ENCODE measurements at places on chromosomes 12 and 14.
A peak's percentile ranks its signal among the peaks of the same experiment; 100 is the strongest.

DNA sequence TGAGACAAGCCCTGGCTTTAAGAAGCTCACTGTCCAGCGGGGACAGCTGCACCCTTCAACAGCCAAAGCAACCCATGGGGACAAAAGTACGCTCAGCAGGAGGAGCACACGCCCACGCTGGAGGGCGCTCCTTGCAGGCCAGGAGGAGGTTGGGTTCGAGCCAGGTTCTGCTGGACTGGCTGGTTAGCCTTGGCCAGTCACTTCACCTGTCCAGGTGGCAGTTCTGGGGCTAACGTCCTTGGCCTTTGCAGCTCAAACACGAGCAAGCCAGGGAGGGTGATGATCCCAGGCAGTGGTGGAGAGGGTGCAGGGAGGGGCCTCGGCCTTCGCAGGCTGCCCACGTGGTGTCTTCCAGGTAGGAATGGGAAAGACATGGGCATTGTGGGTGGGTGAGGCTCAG is 13.1 kb downstream of the CHGA start:
- DNase-seq: no peak

DNA sequence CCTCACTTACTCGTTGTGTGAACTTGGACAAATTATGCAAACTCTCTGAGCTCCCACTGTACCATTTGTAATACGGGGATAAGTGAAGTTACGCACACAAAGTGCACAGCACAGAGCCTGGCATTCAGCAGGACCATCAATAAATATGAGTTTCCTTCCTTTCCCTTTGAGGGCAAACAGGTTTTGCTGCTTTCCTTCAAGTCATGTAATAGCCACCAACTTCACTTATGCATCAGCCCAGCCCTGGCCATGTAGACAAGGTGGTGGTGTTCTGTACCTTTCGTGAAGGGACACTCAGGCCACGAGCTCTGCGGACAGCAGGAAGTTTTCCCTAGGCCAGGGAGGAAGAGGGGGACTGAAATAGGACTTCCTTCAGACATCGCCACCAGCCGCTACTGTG is 272.7 kb downstream of the CACNA1C start:
- DNase-seq: no peak

DNA sequence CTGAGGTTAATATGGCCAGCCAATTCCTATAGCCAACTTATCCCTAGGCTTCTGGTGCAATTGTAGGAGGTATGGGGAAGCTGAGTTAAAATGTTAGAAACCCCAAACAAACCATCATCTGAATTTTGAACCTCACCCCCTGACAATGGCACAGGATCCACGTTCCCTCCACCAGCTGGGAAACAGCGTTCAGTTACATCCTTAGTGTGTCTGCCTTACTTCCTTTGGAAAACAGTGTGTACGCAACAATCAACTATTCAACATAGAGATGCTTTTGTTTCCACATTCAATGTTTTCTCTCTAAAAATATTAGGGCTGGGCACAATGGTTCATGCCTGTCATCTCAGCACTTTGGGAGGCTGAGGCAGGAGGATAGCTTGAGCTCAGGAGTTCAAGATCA is 203.4 kb downstream of the TTC7B start:
- DNase-seq: no peak

GRCh38 chr14:20455355-20456300 is 602 bp downstream of the APEX1 start:
- DNase-seq: peak; percentile 95

DNA sequence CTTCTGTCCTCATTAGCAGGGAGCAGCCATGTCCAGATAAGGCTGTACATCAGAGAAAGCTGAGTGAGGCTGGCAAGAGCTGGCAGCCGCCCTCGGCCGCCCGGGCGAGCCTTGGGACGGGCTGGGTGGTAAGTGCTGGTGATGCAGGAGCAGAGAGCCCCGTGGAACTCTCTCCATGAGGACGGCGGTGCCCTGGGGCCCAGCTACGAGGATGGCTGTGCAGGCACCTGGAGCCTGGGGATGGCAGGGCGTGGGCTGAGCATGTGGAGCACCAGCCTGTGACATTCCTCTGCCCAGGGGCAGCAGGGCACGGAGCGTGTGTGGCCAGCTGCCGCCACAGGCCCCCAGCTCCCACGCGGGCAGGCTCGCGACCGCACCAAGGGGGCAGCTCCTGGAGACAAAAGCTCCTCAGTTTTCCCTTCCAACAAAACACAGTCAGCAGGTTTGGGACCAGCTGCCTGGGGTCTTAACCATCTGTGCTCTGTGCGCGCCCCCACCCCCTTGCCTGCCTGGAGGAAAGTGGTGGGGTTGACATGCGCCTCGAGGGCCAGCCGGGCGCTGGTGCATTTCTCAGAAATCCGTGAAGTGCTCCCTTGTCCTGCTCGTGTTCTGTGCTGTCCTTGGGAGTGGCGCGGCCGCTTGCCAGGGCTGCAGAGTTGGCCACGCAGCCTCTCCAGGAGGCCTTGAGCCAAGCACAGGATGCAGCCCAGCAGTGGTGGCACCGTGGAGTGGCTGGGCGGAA is 21.4 kb downstream of the PACS2 start:
- no peak for DNase-seq

- no peak for DNase-seq
Observed at GRCh38 chr14:62455446-62455845, 589.8 kb downstream of the KCNH5 start.

DNA sequence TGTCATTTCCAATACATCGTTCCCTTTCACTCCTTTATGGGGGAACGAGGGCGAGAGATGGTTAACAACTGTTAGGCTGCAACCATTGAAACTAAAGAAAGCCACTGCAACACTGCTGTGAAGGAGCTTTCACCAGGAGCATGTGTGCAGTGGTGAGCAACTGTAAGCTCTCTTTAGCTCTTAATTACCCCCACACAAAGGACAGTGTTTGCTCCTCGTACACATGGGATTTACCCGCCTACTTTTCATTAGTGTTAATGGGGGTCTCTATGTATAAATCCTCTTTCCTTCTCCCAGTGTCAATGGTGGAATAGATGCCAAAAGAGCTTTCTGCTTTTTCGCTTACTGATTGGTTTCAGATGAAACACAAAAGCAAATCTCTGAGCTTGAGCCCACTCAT is 343.1 kb downstream of the FLRT2 start:
- no peak for DNase-seq

DNA sequence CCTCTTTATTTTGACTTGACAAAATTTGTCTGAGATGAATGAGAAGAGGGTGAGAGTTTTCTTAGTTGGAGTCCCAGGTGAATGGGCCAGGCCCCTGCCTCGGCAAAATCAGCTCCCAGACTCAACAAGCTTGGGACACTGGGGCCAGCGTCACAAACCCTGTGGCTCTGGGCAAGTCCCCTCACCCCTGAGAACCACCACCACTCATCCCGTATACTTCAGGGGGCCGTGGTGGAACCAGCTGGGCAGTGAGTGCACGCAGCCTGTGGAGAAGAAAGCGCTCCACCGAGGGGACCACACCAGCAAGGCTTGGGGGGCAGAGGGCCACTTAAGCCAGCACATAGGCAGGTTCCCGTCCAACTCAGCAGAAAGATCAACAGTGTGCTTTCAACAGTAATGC is 40.2 kb downstream of the DEGS2 start:
- no peak for DNase-seq

DNA sequence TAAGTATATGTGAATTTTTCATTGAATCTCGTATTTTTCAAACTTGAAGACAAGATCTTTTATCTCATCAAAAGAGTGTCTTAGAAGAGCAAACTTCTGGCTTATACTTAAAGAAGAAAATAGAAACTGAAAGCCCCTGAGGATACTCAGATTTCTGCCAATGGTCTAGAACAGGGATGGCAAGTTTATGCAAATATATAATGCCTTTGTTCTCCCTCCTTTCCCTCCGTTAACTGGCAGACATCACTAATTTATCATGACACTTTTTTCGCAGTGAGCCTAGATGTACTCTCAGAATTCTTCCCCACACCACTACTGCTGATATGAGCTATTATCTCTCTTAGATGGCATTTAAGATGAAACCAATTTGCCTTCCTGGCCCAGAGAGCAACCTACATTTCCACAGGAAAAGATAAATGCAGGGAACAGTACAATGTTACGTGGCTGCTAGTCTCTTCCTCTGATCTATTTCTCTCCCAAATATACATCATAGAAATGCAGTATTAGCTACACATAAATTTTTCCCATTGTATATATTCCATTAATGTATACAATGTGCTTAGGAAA is 40.0 kb upstream of the DAAM1 start:
- DNase-seq: no peak

- DNase-seq: peak; percentile 48
Observed at GRCh38 chr14:63375769-63376168, 57.0 kb upstream of the GPHB5 start.

DNA sequence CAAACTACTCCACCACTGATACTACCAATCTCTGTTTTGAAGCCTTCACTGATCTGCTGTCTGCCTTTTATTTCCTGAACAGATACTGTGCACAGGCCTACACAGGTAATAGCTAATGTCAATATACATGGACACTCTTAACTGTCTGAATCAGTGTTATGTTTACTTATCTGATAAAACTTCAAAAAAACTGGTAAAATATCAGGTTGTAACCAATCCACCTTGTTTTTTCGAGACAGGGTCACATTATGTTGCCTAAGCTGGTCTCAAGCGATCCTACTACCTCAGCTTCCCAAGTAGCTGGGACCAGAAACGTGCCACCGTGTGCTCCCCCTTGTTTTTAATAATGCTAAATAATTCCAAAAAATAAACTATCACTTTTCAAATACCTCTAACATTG is 43.5 kb downstream of the HECTD1 start:
- no peak for DNase-seq

DNA sequence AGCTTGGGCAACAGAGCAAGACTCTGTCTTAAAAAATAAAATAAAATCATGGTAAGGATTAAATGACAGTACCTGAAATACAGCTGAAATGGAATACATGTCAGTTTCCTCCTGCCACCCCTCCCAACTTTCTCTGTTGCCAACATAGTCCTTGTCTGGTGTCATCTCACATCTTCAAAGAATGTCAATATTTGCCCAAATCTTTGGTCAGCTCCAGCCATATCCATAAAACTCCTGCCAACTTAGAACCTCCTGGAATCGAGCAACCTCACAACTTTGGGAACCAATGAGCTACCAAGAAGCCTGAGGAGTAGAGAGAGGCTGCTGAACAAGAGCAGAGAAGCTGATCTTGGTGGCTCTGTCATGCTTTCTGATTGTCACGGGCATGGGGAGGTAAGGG is 10.8 kb upstream of the LRRC10 start:
- no peak for DNase-seq

GRCh38 chr12:29980304-29980703 is 196.6 kb upstream of the TMTC1 start:
- DNase-seq: no peak

DNA sequence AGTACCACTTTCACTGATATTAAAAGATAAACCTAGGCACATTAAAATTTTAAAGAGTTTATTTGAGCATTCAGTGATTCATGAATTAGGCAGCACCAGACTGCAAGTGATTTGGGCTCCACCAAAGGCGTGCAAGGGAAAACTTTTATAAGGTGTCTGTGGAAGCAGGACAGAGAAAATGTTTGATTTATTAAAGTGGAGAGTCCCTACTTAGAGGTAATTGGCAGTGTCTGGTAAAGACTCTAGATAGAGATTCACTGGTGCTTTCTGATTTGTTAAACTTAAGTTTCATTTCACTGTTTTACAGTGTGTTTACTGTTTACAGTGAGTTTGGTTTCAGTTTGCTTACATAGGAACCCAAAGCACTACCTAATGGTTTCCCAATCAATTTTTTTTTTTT is 72.8 kb downstream of the ANKS1B start:
- DNase-seq: no peak

- no peak for DNase-seq
Observed at GRCh38 chr14:28001002-28001401, 765.6 kb upstream of the FOXG1 start.

- DNase-seq: no peak
Observed at GRCh38 chr12:98453492-98453891, 61.9 kb upstream of the TMPO start.

DNA sequence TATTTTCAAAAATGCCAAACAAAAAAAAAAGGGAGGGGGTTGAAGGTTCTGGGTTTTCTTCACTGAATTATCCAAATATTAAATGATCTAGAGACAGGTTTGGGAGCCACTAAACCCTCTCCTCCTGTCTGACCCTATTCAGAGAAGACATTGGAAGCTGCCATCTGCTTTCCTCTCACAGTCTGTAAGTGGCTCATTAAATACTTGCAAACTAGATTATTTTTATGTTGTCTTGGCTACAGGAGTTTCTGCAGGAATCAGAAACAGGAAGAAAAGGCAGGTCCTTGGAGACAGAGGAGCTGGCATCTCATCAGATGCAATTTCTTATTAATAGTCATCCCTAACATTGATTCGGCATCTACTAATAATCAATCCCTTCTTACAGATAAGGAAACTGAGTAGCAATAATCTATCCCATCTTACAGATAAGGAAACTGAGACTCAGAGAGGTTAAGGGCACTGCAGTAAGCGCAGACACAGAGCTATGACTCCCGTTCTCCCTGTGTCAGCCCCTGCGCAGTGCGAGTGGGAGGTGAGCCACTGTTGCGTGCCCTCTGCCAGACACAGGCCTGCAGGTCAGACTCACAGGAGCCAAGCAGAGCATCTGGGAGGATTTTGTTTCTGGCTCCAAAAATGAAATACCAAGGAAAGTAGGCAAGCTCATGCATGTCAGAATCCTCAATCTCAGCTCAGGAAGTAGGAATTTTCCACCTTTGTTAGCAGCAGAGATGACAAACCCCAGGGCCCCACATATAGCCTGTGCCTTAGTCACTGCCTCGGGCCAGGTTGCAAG is 11.0 kb downstream of the BDKRB2 start:
- DNase-seq: no peak

DNA sequence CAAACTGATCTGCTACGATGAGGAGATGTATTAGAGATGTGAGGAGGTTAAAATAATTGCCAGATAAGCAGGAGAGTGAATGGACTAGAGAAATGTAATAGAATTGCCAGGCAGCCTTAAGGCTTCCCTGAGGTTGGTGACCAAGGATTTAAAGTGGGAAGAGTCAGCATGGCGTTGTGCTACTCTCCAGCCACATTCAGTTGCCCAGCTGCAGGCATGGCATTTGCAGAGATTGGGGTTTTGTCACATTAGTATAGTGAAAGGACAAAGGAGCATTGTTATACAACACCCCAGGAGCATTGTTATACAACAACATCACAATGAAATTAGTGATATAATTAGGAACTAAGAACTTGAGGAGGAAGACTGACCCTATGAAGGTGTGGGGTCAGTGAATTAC is 31.7 kb downstream of the MARK3 start:
- DNase-seq: no peak

DNA sequence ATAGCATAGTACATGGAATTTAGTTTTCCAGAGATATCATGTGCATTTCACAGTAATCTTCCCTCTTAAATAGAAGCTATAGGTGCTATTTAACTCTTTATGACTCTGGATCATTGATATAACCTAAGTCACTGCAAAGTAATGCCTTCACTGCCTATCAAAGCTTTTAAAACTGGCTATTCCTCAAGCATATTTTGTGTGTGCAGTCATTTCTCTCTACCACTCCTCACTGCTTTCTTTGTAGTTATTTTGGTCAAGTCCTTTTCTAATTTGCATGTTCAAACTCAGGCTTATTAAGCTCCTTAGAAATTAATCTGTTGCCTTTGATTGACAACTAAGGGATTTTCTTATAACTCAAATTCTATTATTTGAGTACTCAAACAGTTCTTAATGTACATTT is 79.4 kb upstream of the PLEKHG7 start:
- DNase-seq: peak; percentile 23
